Anterior cingulate cortex (tissue), 58 donors: ENCODE measurements at places on chromosomes 6 and 20.

DNA sequence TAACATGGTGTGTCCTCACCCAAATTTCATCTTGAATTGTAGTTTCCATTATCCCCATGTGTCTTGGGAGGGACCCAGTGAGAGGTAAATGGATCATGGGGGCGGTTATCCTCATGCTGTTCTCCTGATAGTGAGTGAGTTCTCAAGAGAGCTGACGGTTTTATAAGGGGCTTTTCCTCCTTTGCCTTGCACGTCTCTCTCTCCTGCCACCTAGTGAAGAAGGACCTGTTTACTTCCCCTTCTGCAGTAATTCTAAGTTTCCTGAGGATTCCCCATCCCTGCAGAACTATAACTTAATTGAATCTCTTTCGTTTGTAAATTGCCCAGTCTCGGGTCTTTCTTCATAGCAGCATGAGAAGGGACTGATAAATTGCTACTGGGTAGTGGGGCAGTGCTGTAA, 789.3 kb downstream of the FRK start:
- no peak for DNase-seq

GRCh38 chr20:14009208-14009607, 13.9 kb downstream of the MACROD2 start:
- no peak for DNase-seq

DNA sequence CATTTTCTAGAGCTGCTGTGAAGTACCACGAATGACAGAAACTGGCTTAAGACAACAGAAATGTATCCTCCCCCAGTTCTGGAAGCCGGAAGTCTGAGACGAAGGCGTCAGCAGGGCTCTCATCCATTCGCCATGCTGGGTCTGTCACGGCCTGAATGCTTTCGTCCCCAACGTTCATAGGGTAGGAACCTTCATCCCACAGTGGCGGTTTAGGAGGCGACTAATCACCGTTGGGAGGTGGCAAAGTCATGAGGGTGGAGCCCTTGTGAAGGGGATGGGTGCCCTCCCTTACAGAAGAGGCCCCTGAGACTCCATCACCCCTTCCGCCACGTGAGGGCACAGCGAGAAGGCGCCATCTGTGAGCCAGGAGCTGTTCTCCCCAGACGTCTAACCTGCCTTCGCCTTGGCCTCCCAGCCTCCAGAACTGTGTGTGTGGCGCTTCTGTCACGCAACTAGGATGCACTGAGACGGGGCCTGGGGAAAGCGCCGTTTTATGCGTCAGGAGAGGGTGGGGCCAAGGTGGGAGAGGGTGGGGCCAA, 250.3 kb downstream of the TTLL2 start:
- DNase-seq = no peak

DNA sequence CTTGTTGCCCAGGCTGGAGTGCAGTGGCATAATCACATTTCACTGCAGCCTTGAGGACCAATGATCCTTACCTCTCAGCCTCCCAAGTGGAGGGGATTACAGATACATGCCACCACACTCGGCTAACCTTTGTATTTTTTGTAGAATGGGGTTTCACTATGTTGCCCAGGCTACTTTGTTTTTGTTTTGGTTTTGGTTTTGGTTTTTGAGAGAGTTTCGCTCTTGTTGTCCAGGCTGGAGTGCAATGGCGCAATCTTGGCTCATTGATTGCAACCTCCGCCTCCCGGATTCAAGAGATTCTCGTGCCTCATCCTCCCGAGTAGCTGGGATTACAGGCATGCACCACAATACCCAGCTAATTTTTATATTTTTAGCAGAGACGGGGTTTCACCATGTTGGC, 105.5 kb downstream of the BMP7 start:
- DNase-seq = no peak

- DNase-seq = no peak
Observed at GRCh38 chr20:24808616-24809015, 140.5 kb upstream of the CST7 start.

GRCh38 chr6:14933183-14933544, 312.7 kb upstream of the JARID2 start:
- no peak for DNase-seq

- DNase-seq = no peak
Observed at GRCh38 chr6:37005061-37005810, at the start of gene FGD2. Gene FGD2, plus strand, starts transcription at chr6:37005655. Its CDS starts 163 bp downstream, at chr6:37005818.

- DNase-seq = no peak
Observed at GRCh38 chr6:11535801-11536230, 1.7 kb upstream of the TMEM170B start.

DNA sequence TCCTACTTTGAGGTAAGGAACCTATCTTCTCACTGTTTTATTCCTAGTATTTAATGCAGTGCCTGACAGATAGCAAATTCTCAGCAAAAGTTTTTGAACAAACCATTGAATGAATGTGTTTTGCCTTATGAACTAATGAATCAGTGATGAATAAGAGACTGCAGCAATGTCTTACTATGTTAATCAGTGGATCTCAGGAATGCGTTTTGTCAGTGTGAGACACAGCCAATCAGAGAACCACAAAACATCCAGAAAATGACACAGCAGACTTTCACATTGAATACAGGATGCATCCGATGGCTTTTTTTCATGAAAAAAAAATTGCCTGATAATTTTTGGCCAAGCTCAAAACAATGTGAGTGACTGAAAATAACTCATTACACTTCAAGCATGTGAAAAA, 270.5 kb downstream of the BMP2 start:
- no peak for DNase-seq
